Pulmonary artery endothelial cell (primary cell): ENCODE measurements at places on chromosomes 1 and 21.

DNA sequence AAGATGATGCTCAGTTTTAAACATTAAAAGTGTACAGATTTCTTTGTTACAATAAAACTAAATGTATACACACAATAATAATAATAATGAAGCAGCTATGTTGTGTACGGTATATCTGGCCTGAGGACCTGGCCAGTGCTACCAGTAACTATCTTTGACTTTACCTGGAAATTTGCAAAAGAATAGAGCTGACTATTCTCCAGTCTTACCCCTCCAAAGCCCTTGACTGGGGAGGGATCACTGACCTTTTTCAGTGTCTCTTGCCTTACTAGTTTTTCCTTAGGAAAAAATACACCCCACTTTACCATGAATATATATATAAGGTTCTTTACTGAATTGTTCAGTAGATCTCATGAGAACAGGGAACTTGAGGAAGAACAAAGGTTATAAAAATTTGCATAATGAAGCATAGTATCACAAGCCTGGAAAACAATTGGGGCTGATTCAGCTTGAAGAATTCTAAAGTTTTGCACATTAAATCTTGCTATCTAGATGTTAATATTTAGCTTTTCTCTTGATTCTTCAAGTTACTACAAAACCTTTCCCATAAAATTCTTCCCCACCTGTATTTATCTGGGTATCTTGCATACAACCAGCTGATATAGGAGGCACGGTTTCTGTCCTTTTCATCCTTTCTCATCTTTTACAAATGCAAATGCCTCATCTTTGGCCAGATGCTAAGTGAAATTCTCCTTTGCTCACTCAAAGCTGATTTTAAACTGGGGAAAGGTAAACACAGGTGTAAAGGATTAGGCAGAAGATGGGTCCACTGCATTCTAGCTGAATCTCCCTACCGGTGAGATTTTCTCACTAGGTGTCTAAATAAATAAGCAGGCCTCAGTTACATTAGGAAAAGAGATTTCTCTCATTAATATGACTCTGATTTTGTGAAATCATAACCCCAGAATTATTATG is 25.0 kb upstream of the SLAMF1 start:
- no peak for DNase-seq

DNA sequence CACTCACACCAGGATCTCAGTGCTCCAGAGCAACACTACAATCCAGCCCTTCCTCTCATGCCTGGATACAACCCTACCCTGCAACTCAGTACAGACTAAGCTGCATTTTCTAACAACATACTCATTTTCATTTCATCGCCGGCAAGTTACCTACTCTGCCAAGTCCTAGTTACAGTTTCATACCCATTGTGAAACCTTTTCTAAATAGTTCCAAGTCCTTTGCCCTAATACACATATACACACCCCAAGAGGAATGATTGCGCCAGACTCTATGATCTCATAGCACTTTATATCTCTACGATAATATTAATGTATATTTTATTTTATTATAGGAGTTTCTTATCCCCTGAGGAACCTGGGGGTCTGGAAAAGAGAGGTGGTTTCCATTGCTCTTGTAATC is 122.4 kb downstream of the LMX1A start:
- DNase-seq: no peak

DNA sequence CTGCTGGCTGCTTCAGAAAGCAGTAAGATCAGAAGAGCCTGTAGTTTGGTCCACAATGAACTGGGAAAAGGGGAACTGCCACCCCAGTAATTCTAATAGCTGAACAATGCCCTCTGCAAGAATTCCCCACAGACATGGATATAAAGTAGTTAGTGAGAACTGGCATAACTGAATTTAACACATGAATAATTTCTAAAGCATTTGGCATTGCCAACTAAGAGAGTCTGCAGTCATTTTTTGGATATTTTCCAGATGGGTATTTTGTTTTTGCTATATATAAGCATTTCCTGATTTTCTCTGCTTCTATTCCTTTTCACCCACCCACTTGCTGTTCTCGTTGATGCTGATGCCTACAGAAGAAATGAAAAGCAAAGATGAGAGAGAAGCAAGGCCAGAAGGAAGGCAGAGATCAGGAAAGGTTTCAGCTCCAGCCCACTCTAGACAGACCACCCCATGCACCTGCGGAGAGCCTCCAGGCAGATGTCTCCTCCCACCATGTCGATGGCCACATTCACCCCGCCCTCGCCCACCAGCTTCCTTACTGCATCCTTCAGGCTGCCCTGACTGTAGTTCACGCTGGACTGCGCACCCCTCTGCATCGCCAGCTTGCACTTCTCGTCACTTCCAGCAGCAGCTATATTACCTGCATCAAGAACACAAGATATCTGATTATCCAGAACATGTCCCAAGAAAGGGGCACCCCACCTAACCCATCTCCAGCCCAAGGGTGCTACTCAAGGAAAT is 55.9 kb upstream of the SEC16B start:
- DNase-seq: no peak

DNA sequence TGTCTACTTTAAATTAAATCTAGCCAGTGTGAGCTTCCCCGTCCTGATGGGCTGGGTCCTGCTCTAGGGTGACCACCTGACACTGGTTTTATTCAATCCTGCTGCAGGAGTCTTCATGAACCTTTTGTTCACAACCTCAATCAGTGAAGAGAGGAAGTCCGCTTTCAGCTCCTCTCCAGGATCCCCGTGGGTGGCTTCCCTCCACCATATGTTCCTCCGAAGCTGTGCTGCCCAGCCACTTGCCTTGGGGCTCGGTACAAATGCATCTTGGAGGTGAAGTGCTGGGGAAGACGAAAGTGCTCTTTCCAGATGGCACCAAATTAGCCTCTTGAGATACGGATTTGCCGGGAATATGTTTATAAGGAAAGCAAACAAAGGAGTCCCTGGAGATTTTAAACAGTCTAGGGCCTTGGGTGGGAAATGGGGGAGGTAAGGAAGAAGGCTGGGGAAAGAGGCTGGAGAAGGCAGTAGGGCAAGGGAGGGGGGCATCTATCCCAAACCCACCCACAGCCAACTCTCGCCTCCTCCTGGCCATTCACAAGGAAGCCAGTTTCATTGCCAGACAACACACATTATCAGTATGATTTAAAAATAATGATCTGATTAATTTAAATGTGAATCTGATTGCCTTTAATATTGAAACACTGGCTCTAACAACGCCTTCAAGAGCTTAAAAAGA is 430.8 kb downstream of the DISC1 start:
- DNase-seq: no peak

DNA sequence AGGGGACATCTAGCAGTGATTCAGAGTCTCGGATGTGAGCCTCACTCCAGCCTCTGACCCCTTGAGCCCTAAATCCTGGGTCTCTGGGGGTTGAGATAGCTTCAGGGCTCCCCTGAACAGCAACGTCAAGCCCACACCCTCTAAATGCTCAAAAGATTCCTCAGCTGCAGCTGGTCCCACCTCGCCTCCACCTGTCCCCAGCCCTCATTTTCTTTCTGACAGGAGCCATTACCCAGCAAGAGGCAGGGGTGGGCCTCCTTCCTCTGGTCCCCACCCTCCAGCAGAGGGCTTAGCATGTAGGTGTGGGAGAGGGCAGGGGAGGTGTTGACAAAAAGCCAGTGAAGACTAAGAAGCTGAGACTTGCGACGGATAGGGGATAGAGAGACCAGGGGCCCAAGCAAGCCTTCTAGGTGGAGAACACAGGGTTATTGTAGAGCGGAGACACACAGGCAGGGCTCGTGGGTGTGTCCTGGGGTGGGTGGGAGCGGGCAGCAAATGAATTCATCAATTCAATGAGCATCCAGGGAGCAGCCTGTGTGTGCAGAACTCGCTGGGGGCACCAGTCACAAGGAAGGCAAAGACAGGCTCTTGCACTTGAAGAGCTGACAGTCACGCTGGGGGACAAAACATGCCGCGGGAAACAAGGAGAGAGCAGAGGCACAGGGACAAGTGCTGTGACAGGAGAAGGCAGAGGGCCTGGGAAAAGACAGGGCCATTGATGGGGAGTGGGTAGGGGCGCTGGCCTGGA is 48.9 kb upstream of the GOLT1A start:
- no peak for DNase-seq

DNA sequence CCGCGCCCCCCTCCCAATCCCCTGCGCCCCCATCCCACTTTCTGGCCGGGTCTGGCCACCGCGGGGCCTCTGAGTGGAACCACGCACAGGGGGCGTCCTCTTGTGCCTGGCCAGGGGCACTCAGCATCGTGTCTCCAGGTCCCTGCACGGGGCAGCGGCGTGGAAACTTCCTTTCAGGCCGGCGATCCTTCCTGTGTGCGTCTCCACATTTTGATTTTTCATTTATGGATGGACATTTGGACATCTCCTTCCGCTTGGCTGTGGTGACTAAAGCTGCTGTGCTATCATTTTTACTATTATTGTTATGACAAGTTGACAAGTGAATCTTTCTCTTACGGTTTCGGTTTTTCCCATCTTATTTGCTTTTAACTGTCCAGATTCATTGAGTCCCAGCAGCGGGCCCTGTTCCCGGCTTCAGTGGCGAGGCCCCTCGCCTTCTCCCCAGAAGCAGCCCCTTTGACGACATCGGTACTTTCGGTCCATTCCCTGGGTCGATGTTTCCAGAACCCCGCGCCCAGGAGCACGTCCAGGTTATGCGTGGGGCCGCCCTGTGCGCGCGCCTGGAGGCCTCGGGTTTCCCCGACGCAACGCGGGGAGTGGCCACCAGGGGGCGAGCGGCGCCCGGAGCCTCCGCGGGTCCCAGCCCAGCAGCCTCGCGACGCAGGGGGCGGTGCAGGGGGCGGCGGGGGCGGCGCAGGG is 12.4 kb upstream of the SLC19A1 start:
- DNase-seq: no peak

- DNase-seq: no peak
These were observed 32.0 kb upstream of the TTC22 start for GRCh38 chr1:54833121-54833520.

DNA sequence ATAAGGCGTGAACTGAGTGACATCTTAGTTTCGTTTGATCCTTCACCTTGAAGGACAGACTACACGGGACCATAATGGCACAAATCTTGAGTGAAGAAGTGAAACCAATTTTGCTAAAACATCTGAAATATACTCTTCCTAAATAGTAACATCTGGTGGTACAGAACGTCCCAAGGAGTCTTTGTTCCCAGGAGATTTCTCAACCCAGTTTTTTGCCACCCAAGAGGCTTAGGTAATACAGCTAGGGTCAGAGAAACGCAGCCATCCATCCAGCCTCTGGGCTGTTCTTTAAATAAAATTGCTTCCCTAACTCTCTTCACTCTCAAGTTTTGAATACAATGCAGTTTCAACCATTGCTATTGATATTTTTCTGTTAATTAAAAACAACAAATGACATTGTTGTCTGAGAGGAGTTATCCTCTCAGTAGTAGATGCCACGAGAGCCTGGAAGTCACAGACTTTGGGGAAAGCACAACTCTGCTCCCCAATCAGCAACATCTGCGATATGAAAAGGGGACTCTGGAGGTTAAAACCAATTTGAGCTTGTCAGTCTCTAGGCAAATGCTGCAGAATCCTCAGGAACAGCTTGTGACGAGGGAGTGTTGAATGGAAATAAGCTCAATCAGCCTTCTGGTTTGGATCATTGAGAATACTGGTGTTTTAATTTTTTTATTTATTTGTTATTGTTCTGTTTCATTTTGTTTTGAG is 394.3 kb upstream of the ADGRL2 start:
- no peak for DNase-seq

GRCh38 chr1:47523835-47524215 is 86.0 kb downstream of the FOXD2 start:
- no peak for DNase-seq

DNA sequence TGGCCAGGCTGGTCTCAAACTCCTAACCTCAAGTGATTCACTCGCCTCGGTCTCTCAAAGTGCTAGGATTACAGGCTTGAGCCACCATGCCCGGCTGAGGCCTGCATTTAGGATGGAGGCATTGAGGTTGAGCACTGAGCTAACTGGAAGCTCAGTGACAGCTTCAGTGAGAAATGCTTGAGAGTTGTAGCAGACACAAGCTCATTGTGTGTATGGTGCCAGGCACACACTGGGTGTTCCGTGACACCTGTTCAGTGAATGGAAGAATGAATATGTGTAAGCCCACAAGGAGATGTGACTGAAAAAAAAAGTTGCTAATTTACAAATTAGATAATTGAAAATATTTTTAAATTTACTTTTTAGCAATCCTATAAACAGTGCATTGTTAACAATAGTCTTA is 21.8 kb downstream of the LURAP1 start:
- no peak for DNase-seq

GRCh38 chr1:44047131-44047530 is 15.9 kb upstream of the SLC6A9 start:
- no peak for DNase-seq

- no peak for DNase-seq
These were observed 56.8 kb downstream of the ZBTB17 start for GRCh38 chr1:15918962-15919715.

- DNase-seq: no peak
These were observed 127.9 kb downstream of the URB2 start for GRCh38 chr1:229753764-229754551.

DNA sequence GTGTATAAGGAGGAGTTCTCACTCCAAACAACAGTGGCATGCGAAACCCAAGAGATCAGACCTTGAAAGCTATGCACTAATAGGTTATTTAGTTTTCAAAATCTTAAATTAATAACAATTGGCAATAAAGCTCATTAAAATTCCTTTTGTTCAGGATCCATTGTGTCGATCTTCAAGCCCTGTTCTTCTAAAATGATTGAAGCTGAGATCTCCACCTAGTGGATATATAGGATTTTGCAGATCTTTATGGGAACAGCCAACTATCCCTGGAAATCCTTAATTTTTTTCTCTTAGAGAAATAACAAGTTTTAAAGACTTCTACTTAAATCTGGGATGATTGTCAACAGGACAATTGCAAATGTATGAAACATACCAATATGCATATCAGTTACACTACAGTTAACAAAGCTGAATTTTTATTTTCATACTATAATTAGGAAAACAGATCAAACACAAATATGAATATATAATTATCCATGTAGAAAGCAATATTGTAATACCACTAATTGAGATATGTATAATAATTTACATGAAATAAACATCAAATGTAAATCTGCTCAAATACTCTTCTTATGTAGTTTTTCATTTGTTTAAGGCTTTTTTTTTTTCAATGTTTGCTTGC is 43.3 kb downstream of the LRRC53 start:
- no peak for DNase-seq

DNA sequence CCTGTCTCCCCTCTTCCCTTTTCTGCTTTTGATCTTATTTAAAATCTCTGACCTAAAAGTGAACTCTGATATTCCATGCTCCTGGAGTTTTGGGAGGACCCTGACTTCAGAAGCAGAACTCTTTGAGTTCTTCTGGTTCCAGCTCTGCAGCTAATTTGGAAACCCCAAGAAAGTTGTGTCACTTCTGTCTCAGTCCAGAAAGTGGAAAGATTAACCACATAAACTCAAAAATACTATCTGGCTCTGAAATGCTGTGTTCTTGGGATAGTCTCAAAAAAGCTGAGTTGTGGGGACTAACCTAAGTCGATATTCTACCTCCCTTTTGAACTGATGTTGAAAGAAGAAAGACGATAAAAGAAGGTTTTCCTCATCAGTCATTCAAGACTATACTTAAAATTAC is 59.8 kb downstream of the ITPKB start:
- DNase-seq: no peak

- no peak for DNase-seq
These were observed 27.8 kb upstream of the ZBTB21 start for GRCh38 chr21:42037943-42038342.
